Naive thymus-derived CD4-positive, alpha-beta T cell (primary cell): ENCODE measurements at places on chromosomes 1 and 21.

- peak; percentile 11 for DNase-seq
Measured at GRCh38 chr21:26136671-26137070, 33.9 kb downstream of the APP start.

- no peak for DNase-seq
Measured at GRCh38 chr1:156550346-156550745, 22.0 kb downstream of the IQGAP3 start.

GRCh38 chr1:29444782-29445729, 208.7 kb downstream of the PTPRU start:
- DNase-seq = no peak

- no peak for DNase-seq
Measured at GRCh38 chr21:15935530-15935929, 205.7 kb downstream of the USP25 start.

DNA sequence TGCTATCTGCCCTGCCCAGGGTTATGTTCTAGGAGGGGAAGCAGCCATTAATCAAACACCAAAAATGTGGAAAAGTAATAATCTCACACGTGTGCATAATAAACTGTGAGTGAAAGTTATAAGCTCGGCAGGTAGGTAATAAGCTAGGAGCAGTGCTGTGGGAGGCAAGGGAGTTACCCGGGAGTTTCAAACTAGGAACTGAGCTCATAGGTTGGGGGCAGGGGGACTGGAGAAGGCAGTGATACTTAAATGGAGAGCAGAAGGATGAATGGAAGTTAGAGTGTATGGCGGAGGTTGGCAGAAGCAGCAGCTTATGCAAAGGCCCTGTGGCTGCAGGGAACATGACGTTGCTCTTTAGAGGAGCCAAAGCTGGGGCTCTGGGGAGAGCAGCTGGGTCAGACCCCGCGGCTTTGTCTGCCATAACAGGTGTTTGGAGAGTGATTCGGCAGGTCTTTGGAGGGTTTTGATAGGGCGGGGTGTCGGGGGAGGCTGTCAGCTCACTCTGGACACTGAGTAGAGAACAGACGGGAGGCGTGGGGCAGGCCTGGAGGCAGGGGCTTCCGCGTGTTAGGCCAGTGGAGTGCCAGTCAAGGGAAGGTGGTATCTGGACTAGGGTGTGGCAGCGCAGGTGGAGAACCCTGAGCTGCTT, 20.0 kb downstream of the PTPRF start:
- no peak for DNase-seq

- DNase-seq = no peak
Measured at GRCh38 chr1:33374336-33375105, 53.6 kb upstream of the A3GALT2 start.

- DNase-seq = no peak
Measured at GRCh38 chr1:222555992-222556615, 8.2 kb upstream of the HHIPL2 start.

DNA sequence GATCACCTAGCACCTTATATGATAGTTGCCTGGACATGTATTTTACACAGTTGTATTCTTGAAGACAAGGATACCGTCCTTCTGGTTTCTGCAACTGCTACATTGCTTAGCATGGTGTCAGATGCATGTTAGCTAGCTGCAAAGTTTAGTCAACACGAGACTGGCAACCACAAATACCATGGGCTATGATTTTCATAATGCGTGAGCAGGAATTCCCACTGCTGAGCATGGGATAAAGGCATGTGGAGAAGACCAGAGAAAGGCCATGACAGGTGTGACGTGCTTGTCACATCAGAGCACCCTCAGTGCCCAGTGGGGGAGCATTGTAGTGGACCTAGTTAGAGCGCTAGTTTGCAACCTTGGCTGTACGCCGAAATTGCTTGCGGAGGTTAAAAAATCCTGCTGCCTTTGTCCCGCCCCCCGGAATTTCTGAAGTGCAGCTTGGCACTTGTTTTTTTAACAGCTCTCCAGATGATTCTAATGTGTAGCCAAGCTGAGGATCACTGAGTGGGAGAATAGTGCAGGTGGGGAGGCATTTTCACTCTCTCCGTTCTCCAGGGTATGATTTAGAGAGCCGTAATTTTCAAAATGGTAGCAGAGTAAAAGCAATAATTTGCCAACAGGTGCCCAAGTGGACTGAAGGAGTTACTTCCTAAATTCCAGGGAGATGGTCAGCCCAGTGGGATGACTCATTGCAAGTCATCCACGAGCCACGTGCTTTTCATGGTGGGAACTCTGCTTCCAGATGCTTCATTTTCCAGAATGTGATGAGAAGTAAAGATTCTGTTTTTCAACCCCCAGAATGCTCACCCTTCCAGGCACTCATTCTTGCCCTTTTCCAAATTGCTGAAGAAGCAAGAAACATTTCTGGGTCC, 81.0 kb downstream of the CNIH3 start:
- DNase-seq = no peak

DNA sequence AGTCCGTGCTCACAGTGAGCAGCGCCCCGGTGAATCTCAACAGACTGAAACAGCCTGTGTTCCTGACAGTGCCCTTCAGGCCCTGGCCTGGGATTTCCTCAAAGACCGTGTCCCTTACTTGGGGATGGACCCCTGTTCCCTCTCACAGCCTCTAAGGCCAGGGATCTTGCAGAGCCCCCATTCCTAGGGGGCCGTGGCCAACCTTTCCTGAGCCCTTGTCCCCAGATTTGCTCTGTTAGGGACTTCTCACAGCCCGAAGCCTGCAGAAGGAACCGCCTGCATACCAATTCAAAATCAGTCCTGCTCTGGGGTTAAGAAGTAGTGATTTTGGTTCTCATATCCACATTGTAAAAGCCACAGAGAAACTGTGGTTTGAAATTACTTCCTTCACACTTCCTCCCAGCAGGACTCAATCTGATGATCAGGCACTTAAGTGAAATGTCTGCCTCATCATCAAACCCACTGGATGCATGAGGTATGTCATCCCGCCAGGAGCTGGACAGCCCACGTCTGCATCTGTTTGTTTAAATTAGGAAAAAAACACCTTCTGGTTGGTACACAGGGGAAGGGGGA, 14.9 kb downstream of the ABCA4 start:
- no peak for DNase-seq

GRCh38 chr1:236990052-236990445, 14.2 kb downstream of the MT1HL1 start:
- no peak for DNase-seq

DNA sequence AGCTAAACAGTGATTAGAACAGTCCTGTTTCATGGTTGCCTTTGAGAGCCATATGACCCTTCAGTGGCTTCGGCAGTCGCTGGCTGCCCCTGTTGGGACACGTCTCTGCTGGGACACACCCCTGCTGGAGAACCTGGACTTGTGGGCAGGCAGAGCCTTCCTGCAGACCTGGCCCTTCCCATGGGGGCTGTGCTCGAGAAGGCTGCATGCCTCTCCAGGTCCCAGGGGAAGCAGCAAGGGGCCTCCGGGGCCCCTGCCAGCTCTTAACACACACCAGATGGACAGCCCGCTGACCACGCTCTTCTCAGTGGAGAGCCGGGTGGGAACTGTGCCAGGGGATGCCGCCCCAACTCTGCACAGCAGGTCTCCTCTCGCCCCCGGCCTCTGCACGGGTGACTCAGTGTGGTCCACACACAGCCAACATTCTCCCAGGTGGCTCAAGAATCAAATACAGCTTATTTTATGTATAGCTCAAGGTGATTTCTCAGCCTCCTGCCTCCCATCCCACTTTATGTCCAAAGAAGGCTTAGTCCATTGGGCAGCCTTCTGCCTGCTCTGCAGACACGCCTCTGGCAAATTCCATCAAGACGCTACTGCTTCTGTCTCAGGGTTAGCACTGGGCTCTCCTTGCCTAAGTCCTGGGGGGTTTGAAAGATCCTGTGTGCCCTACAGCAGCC, 450.8 kb downstream of the KIF26B start:
- no peak for DNase-seq

DNA sequence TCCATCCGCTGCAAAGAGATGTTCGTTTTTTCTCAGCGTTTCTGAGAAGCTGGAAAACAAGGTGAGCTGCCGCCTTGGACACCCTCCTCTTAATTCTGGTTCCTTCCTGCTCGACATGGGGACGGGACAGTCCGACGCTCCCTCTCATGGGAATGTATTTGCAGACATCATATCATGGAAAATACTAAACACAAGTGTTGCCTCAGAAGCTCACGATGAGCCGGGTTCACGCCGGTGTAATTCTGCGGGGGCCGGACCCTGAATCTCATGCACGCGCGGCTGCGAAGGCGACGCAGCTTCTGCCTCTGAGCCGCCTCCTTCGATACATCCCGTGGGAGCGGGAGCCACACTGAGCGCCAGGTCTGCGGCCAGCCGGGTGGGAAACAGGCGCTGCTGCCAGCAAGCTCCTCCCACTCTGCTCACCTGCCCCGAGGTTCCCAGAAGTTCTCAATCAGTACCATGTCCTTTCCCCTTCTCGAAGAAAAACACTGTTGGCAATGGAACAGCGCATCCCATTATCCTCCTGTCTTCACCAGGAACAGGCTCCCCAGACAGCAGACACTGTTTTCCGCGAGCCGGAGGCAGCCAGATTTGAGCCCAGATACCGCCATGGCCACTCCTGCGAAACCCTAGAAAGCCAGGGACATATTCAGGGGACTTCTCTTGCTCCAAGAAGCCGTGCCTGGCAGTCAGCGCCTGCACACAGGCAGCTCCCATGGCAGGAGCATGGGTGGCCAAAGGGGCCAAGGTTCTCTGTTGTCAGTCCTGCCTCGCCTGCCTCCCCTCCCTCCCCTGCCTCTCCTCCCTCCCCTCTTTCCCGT, 98.0 kb downstream of the WDR4 start:
- no peak for DNase-seq

GRCh38 chr1:109185990-109186732, 27.6 kb upstream of the SARS1 start:
- DNase-seq = no peak

DNA sequence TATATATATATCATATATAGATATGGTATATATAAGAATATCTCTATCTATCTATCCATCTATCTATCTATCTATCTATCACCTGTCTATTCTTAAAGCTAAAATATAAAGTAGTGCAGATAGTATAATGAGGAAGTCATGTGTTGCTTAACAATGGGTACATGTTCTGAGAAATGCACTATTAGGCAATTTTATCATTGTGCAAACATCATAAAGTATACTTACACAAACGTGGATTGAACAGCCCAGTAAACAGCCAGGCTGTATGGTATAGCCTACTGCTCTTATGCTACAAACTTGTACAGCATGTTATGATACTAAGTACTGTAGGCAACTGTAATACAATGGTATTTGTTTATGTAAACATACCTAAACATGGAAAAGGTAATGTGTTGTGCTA, 621.0 kb upstream of the NCAM2 start:
- no peak for DNase-seq

- DNase-seq = no peak
Measured at GRCh38 chr1:7103361-7103782, 318.1 kb downstream of the CAMTA1 start.

DNA sequence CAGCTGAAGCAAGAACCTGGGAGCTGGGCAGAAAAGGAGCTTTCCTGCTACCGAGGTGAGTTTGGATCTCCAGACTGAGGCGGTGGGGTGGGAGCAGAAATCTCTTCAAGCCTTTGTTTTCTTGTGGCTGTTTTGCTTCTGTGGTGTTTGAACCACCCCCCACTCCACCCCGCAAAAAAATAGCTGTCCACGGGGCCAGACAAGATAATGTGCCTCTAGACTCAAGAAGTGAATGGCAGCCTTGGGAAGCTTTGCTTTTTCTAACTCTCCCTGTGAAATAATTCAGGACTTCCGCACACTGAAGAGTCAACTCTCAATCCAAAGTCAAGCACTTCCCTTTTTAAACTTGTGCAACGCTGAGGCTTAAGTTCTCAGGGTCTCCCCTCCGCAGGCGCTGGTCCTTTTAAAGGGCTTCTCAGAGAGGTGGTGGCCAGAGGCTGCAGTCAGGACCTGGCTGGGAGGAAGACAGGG, 159.6 kb upstream of the COA6 start:
- DNase-seq = no peak

- DNase-seq = no peak
Measured at GRCh38 chr1:76240316-76240715, 165.8 kb downstream of the ST6GALNAC3 start.

- DNase-seq = no peak
Measured at GRCh38 chr1:153360190-153360589, 2.5 kb downstream of the S100A9 start.

GRCh38 chr1:36790191-36790590, 244.1 kb downstream of the GRIK3 start:
- DNase-seq = no peak

GRCh38 chr1:17551755-17552234, 12.3 kb downstream of the ARHGEF10L start:
- no peak for DNase-seq

- DNase-seq = no peak
Measured at GRCh38 chr1:189803364-189803763, 674.3 kb downstream of the BRINP3 start.

DNA sequence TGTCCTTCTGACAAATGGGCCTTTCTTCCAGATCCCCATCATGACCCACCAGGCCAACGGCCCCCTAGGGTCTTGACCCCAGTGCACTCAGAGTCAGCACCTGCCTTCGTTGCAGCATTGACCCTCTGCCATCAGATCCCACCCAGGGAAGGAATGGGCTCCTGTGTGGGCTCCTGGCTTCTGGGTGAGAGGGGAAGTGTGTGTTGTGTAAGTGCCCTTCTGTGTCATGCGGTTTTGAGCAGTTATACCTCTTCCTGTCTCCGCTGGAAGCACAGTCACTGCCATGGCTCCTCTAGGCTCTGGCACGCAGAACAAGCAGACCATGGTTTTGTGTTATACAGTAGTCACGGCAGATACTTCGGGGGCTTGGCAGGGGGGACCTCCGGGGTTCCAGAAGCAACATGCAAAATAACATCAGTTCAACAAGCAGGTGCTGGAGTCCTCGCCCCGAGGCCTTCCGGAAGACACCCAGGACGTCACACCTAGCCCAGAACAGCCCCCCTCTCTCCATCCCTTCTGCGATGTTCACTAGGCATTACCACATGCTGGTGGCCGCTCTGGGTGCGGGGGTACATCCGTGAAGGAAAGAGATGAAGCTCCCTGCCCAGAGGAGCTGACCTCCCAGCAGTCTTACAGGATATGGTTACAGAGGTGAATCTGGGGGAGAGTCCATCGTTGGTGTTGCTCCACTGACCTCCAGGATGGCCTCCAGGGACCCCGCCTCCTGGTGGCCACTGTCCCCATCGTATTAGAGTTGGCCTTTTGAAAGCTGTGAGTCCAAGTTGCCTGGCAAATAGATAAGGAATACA, 17.4 kb upstream of the KCNAB2 start:
- peak; percentile 71 for DNase-seq

DNA sequence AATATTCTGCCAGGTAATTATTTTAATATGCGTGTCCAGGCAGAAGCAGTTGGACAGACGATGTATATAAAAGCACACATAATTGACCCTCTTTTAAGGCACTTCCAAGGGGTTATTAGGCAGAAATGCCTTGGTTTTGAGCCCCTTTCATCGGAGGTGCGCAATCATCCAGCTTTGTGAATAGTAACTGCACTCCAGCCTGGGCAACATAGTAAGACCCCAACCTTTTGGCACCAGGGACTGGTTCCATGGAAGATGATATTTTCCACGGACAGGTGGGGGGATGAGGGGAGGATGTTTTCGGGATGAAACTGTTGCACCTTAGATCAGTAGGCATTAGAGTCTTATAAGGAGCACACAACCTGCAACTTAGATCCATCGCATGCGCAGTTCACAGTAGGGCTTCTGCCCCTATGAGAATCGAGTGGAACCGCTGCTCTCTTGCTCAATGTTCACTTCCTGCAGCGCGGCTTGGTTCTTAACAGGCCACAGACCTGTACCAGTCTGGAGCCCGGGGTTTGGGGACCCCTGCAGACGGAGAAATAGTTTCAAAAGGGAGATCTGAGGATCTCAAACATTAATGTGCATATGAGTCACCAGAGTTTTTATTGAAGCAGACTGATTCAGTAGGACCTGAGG, 1.8 kb upstream of the MCOLN2 start:
- peak; percentile 6 for DNase-seq

GRCh38 chr1:50975436-50975835, 5.4 kb downstream of the CDKN2C start:
- no peak for DNase-seq
